ENCODE measurements at places on chromosomes 6 and 20.

GRCh38 chr6:15517600-15517999 lies 145.2 kb downstream of the DTNBP1 start:
- DNase-seq = no peak

- DNase-seq = peak; percentile 34
Measured at GRCh38 chr6:34531580-34532201, 24.4 kb downstream of the SPDEF start.

- no peak for DNase-seq
Measured at GRCh38 chr6:38239719-38240451, 399.8 kb downstream of the BTBD9 start.

DNA sequence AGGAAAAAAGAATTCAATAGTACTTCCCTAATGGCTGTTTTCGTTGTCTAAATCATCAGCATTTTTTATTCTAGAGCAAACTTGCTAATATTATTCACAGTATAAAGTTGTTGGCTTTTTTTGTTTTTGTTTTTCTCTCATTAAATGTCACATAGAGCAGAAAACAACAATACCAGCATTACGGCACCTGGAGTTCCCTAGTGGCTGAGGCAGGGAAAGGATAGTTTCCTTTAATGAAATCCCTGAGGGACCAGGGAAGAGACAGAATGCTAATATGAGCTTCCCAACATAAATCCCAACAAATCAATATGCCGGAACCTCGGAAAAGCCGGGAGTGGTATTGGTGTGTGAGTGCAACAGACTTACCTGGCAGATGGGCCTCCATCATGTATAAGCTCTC lies 235.2 kb upstream of the ASCC3 start:
- DNase-seq = no peak

DNA sequence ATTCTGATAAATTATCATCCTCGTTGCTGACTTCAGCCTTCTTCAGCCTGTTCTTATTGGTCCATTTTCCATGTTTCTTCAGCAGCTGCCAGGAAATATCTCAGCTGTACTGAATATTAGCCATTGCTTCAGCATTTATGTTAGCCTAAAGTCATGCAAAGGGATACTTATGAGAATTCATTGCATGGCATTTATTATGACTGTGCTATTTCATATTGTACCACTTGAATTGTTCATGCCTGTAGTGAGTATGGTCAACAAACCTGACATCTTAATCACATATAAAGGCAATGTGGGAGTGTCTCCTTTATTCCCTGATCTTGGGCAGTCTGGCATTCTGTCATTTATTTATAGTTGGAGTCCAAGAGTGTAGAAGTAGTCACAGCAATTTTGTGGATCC lies 193.4 kb upstream of the SLC35B3 start:
- no peak for DNase-seq

- DNase-seq = no peak
Measured at GRCh38 chr6:136599329-136600011, 49.2 kb upstream of the MAP7 start.

DNA sequence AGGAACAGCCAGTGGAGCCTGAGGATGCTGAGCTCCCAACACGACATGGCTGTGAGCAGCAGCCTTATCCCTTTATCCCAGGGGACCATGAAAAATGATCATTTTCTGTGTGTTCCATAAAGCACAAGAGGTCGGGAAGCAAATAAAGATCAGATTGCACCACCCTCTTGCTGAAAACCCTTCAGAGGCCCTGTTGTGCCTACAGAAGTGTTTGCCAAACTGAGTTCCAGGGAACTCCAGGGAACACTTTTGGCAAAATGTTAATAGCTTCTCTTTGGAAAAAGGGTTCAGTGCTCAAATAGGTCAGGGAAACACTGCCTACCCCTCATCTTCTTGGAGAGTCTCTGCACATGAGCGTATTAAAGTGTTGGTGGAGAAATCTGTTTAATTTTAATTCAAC lies 24.4 kb downstream of the ARMC2 start:
- DNase-seq = no peak

DNA sequence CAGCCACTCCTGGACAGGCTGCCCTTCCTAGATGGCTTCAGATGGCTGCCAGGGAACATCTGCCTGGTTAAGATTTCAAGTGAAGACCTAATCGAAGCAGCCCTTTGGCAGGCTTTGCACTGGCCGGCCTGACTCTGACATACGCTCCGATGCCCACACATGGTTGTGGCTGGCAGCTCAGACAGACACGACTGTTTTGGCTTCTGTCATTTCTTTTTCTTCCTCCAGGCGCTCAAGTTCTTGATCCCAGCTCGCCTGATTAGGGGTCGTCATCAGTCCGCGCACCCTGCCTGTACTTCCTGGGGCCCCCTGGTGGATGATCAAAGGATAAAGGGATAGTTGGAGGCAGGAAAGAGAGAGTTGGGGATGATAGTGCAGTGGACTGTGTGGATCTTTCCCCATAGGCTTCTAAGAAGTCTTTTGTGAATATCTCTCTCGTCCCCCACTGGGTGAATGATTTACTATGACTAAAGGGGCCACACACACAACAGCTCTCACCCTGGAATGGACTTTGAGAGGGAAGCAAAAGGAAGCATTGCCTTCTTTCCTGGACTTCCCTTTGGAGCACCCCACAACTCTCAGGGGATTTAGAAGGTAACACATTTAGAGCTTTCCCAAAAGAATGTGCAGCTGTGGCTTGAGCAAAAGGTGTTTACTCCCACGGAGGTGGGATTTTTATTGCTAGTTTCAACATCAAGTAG lies 21.4 kb upstream of the TRAM2 start:
- DNase-seq = no peak

GRCh38 chr6:291697-292505 lies at the start of gene DUSP22:
TSS of gene DUSP22 (plus strand) at chr6:292487. CDS start at chr6:292540, 53 bp downstream.
- DNase-seq = peak; percentile 75

DNA sequence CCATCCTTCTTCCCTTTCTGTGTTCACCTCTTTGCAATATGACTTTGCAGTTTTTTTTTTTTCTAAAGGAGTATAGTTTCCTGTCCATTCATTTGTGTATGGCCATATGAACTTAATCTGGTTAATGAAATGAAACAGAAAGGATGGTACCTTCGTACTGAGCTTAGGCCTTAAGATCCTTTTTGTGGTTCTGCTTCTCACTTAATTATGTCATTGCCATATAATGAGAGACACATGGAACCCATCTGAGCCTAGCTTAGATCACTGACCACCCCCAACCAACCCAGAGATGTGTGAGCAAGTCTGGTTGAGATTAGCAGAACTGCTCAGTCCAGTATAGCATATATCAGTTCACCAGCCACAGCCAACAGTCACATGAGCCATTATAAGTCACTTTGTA lies 1179.6 kb downstream of the HACE1 start:
- DNase-seq = no peak

DNA sequence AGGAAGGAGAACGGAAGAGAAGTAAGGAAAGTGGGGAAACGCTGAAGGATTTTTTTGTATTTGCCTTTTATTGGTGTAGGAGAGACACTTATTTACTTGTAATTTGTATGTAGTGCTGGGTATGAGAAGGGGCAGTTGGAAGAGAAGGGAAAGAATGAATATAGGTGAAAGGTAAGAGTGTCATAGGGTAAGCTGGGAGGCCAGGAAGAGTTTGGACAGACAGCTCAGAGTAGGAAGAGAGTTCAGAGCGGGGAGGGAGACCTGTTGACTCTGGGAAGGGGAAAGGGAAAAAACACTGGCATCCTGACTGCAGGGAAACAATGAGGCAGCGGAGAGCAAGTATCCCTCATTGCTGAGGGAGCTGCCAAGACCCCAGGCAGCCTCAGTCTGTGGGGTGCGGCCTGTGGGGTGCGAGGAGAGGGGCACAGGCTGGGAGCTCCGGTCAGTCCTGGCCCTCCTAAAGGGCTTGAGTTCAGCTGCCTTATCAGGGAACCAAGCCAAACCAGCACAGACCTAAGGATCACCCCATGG lies 3.1 kb downstream of the TRAF3IP2 start:
- no peak for DNase-seq

DNA sequence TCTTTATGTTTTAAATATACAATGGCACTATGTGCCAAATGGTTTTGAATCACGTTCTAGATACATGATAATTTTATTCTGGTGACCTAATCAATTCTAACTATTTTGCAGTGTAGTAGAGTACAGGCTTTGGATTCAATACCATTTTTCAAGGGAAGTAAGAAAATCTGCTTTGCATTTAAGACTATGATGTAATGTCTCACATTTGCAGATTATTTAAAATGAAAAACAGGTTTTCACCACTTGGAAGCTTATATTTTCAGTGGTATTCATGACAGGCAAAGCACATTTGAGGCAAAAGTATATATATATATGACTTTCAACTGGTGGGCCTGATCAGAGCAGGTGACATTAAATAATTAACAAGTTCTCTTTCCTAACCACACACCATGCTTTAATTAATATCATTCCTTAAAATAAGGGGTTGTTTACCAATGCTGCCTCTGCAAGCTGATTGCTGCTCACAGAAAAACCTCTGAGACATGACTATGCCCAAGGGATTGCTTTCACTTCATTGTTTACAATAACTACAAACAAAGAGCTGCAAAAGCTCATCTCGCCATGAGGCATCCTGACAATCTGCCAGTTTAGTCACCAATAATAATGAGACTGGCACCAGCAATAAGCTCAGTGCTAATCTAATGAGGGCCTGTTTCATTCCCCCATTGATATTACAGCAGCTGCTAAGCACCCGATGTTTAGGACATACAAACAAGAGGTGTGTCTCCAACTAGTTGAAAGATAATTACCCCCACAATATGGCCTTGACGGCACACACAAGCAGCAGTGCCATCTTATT lies 1176.0 kb upstream of the GJE1 start:
- DNase-seq = no peak

DNA sequence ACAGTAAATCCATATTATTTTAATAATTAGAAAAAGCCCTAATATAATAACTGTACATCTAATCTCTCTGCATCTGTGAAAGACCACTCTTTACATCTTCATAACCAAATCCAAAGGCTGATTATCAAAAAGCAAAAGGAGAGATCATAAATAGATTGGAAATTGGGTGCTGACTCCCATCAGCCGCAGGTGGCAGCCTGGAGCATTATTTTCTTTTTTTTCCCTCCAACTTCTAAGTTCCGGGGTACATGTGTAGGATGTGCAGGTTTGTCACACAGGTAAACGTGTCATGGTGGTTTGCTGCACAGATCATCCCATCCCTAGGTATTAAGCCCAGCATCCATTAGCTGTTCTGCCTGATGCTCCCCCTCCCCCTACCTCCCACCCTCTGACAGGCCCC lies 30.5 kb downstream of the LRP11 start:
- no peak for DNase-seq

DNA sequence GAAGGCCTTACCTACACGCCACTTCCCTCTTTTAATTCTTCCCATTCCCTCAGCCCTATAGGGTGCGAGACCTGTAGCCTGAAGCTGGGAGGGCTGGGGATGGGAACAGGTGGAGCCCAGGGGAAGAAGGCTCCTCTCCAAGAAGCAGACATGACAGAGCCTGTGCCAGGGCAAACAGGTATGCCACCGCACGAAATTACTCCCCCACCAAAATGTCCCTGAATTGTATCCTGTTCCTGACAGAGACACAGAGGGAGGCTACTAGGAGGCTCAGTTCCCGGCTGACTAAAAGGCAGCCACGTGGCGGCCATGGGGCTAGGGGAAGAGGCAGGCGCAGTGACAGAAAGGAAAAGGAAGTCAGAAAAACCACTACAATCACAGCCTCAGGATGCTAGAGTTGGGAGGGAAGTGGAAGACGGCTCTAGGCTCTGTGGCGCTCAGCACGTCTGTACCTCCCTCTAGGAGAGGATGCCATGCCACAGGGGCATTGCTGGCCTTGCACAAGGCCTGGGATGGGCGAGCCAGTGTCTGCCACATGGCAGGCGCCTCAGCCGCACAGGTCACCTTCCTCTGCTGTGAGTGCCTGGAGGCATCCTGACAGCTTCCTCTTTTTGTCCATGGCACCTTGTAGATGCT lies 27.7 kb downstream of the TFEB start:
- peak; percentile 60 for DNase-seq

DNA sequence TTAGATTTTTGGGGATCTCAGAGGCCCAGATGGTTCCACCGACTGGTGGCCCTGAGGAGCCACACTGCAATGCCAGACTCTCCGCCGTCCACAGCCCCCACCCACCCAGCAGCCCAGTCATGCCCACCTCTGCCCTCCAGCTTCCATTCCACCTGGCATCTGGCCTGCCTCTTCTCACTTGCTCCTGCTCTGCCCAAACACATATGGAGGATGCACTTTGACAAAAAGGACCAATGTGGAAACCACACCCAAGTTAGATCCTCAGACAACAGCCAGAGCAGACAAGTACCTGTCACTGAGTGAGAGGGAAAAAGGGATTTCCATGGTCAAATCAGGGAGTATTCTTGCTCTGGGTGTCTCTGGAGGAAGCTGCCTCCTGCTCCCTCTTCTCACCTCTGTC lies 120.6 kb upstream of the NXT1 start:
- DNase-seq = no peak

DNA sequence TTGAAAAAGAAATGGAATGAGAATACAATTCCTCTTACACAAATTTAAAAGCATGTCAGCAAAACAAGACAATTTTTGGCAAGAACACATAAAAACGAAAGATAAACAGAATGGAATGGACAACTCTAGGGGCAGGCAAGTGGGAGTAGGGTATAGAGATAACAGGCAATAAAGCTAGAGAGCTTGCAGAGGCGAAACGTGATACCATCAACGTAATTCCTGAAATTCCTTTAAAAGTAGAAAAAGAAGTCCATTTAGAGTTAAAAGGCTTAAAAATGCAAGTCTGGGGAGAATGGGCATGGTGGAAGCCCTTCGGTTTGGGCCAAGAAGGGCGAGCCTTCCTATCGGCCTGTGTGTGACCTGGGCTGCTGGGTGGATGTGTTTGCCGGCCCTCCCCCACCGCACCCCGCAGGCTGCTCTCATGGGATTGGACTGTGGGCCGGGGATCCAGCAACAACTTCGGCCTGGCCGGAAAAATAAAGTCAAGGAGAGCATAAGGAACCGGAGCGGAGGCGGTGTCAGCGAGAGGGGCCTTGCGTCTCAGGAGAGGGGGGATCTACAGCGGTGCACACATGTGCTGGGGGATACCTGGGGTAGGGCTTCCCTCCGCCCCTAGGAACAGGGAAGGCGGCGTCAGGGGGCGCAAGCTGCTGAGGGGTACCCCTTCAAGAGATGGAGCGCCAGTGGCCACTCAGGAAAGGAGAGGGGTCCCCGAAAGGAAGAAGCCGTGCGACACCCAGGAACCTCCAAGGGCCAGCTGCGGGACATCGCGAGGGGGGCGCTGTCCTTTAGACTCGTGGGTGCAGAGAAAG lies 4.1 kb downstream of the TMEM239 start:
- no peak for DNase-seq

DNA sequence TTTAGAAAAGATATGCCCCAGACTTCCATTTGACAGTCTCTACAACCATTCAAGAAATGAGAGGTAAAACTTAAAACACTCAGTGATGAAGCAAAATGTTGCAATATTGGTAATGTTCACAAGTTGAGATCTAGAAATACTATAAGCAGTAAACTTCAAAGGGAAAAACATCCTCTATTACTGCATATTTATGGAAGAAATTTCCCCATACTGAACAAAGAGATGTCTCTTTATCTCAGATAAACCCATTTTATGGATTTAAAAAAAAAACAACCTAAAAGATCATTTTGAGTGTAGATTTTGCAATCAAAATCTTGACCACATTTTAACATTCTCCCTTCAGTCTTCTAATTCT lies 177.8 kb upstream of the TAB2 start:
- DNase-seq = no peak

- DNase-seq = no peak
Measured at GRCh38 chr6:106120006-106120405, 33.9 kb downstream of the PRDM1 start.

GRCh38 chr6:154370545-154370944 lies 13.9 kb upstream of the IPCEF1 start:
- peak; percentile 16 for DNase-seq
